ENCODE measurements at places on chromosomes 12 and 14.
A peak's percentile ranks its signal among the peaks of the same experiment; 100 is the strongest.

DNA sequence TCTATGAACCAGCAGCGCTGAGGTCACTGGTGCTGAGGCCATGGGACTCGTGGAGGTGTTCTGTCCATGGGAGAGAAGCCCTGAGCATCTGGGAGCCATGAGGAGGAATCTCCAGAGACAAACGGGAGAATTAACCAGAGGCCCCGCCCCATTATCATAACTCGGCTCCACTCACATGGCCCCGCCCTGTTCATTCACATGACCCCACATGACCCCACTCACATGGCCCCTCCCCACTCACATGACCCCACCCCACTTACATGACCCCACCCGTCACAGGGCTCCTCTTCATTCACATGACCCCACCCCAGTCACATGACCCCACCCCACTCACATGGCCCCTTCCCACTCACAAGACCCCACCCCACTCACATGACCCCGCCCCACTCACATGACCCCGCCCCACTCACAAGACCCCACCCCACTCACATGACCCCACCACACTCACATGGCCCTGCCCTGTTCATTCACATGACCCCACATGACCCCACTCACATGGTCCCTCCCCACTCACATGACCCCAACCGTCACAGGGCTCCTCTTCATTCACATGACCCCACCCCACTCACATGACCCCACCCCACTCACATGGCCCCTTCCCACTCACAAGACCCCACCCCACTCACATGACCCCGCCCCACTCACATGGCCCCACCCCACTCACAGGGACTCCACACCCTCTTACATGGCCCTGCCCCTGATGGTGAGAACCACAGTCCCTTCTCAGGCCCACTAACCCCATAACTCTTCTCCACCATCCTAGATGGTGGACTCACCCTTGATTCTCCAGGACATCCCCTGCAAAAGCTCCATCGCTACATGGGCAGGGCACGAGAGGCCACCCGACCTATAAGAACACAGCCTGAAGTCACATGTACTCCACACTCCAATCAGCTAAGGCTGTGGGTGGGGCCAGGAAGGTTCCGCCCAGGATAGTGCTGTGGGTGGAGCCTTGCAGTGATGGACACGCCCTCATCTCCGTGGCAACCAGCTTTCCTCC, 151.1 kb upstream of the SFSWAP start:
- peak; percentile 21 for DNase-seq

- no peak for DNase-seq
These were observed 164.2 kb downstream of the ALG10 start for GRCh38 chr12:34186492-34186891.

GRCh38 chr14:37340353-37340752, 142.6 kb downstream of the MIPOL1 start:
- DNase-seq: peak; percentile 26

DNA sequence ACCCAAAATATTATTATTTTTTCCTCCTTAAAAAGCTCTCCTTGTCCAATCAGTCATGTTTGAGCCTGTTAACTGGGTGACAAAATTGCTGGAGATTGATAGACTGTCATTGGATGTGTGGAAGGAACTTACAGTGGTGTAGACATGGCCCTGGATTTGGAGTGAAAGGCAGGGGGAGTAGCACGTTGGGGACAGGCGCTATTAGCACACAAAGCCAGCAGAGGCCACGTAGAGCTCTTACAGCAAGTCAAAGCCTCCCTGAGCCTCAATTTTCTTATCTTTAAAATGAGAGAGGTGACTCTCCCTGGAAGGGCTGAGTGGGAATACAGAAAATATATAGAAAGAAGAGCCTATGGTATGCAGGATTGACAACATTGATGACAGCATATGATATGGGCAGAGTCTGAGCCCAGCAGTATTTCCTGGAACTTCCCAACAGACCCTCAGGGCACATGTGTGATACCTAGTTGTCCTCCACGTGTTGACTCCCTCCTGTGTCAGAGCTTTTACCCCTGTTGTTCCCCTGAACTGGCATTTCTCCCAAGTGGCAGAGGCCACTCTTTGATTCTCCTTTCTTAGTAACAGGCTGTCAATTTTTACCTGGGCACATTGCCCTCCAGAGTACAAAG, 504.9 kb downstream of the VRK1 start:
- DNase-seq: peak; percentile 65

DNA sequence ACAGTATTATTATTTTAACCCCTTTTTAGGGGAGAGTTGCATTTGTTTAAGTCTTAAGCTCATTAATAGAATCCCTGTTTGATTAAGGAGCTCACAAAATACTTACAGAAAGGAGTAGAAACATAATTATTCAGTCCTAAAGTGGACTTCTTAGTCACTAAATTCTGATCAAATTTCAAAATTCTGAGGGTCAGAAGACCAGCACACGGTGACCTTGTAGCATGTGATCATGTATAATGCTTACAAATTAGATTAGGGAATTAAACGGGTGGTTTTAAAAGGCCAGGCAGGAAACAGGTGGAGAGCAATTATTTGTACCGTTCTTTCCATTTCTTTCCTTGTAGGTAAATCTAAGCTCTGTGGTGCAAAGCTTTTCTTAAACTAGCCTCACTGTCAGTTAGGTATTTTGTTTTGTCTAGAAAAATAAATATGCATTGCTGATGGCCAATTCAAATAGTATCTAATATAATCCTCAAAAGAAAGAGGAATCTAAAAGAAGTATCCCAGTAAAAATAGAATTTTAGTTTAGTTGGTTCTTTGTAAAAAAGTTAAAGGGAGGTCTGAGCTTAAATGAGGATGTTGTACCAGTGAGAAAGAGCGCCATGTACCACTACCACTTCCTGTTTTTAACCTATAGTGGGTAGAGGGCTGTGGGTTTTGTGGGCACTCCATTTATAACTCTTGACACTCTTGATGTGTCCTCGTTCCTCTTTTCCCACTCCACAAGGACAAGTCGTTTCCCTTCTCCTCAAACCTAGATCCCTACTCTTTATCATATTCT, 51.1 kb downstream of the SLC38A1 start:
- no peak for DNase-seq

GRCh38 chr14:51872396-51872795, 12.0 kb downstream of the GNG2 start:
- DNase-seq: peak; percentile 88

DNA sequence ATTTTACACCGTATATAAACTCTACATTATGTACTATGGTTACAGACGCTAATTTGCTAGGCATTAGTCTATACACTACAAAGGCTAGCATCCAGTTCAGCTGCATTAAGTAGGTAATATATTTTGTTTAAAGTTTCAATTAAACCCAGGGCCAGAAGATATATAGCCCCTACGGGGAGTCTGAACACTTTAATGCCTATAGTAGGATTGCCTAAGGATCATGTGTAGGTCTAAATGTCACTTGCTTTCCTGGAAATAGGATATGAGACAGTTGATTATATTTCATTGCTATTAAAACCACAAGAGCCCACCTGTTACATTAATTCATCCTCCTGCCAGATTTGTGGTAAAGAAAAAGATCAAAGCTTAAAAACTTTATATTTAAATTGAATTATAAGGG, 286.9 kb downstream of the TMTC2 start:
- DNase-seq: peak; percentile 87

DNA sequence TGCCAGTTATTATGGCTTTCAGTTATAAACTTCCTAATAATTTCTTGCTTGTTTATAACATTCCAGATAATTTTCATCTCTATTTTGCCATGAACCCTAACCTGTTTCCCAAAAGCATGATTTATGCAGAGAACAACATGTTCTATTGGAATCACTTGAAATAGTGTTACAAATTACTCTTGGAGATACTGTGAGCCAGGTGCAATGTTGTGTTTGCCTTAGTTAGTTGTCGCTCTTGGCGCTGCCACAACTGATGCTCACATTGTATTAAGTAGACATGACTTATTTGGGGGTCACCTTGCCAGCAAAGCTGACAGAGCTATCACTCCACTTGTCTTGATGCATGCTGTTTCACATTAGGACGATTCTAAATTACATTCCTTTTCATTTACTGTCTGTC, 49.4 kb downstream of the TSPAN8 start:
- no peak for DNase-seq

- DNase-seq: no peak
These were observed 91.3 kb upstream of the RTL1 start for GRCh38 chr14:100994756-100995330.

DNA sequence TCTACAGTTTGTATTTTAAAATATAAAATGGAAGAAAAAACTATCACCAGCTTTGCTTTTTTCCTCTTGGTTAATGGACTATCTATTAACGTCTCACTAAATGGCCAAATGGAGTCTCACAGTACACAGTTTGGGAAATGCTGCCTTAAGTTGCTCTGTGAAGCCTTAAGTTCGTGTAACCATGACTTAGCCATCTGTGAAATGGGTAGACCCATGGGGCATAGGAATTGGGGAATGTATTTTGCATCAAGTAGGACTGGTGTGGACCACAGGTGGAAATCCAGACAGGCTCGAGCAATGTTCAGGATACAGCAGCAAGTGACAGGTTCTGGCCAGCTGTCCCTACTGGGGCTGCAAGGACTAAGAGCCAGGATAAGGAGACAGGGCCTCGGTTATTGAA, 4.8 kb downstream of the P2RX7 start:
- no peak for DNase-seq

DNA sequence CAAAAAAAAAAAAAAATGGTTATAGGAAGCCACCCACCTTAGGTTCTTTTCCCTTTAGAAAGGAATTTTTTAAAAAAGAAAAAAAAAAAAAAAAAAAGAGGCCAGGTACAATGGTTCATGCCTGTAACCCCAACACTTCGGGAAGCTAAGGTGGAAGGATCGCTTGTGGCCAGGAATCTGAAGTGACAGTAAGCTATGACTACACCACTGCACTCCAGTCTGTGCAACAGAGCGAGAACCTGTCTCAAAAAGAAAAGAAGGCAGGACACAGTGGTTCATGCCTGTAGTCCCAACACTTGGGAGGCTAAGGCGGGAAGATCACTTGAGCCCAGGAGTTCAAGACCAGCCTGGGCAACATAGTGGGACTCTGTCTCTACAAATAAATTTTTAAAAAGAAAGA, 36.0 kb downstream of the SPTLC2 start:
- DNase-seq: no peak

DNA sequence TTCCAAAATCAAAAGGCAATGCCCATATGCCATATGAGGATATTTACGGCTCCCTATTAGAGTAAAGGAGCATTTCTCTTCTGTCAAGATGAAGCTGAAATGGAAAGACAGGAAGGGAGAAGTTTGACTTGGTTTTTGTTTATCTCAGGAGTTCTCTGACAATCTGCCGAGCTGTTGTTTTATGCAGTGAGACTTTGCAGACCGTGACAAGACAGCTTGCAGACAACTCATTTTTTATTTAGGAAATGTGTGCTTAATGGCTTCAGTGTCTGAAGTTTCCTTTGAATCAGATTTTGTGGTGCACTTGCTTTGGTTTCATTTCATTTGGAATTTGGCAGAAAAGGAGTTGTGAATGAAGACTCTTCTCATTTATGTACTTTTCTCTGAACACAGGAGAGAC, 145.4 kb downstream of the C12orf50 start:
- peak; percentile 10 for DNase-seq

DNA sequence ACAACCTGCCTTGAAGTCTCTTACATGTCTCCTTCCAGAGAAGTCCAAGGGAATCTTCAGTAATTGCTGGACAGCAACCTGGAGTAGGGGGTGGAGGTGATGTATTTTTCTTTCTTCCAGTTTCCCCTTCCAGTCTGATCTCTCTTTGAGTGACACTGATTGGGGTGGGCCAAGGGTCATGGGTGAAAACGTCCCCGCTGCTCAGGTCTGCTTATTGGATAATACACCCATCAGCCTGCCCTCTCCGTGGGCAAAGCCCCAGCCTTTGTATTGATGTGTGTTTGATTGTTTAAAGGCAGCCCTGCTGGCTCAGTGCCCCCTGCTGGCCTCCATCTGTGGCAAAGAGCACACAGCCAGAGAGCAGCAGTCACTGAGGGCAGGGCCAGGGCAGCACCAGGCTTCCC, 35.7 kb upstream of the ATP2A2 start:
- DNase-seq: peak; percentile 86

GRCh38 chr14:101586531-101587430, 25.5 kb downstream of the DIO3 start:
- no peak for DNase-seq

GRCh38 chr14:50023671-50024490, 92.5 kb downstream of the VCPKMT start:
- DNase-seq: no peak

DNA sequence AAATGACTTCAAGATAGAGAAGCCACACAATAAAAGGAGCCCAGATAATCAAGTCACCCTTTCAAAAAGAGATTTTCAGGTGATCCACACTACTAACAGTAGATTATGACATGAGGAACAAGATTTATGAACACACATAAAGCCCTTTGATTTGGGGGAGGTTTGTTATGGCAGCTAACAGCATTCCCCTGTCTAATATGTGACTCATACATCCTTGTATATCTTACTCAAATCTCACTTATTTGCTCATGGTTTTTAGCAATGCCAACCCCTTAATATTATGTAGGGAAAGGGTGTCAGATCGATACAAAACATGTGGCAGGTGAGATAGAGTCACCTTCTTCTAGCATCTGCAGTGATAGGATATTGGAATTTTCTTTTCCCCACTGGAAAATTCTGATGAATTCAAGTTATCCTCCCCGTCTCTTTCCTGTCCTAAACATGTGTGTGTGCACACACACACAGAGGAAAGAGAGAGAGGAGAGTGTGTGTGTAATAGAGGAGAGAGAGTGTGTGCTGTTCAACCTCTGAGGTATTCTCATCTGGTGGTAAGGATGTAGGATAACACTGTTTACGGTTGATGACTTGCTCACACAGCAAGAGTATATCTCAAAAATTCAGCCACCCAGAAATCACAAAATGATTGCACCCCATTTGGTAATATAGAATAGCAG, 319.9 kb downstream of the KCNC2 start:
- DNase-seq: peak; percentile 7

GRCh38 chr12:6962285-6963015, 8.0 kb downstream of the PHB2 start:
- peak; percentile 99 for DNase-seq

GRCh38 chr12:63918800-63919300, 74.3 kb downstream of the SRGAP1 start:
- peak; percentile 84 for DNase-seq

- DNase-seq: peak; percentile 50
These were observed 1030.4 kb downstream of the TMEM121 start for GRCh38 chr14:106556665-106557289.
